ENCODE measurements at places on chromosomes 12 and 14.

DNA sequence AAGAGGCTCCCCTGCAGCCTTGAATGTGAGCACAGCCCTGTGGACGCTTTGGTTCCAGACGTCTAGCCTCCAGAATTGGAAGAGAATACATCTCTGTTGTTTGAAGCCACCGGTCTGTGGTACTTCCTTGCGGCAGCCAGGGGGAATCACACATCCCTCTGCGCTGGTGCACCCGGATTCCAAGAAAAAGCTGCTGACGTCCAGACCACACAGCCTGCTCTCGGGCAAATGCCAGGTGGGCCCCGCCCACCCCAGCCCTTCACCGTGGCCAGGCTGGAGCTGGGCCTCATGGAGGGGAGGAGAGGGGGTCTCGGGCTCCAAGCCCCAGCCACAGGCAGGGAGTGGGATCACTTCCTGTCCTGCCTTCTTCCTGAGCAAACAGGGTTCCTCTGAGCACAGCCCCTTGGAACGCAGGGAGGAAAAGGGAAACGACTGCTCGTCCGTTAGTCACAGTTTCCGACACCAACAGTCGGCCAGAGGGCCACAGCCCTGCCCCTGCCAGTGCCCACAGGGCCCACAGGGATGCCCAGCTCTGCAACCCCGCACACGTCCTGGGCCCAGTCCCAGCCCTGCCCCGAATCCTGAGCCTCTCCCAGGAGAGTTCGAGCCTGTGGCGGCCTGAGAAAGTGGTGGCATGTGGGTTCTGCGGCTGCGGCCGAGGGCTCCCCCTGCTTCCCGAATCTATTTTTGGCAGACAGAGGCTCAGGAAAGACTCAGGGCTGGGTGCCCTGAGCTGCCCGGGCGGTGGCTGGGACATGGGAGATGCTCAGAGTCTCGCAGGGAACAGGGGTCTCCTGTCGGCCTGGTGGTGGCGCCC is 85.3 kb downstream of the RFLNA start:
- no peak for DNase-seq

DNA sequence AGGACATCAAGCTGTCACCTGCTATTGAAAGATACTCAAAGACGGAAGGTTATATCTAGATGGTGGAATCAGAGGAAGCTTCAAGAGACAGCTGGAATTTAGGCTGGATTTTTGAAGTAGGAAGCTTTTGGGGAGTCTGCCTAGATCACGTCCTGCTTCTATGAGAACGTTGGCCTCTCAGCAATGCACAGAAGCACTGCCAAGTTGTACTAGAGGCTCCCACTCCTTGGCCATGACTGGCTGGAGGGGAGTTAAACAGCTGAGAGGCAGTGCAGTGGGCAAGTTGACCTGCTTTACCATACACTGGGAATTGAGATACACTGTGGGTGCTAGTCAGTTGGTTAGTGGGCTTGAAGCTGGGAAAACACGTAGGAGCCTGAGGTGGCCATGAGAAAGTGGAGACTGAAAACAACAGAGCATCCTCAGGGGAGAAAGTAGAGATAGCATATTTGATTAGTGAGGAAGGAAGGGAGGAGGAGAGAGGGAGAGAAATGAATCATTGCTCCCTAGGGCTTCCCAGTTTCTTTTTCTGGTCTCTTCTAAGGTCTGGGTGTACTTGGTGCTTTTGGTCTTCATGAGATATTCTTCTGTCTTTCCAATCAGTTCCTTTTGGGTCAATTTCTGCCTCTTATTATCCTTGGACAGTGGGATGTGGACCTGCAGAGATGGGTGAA is 110.8 kb downstream of the EMP1 start:
- DNase-seq = no peak

- no peak for DNase-seq
Observed at GRCh38 chr12:50043854-50044253, 13.5 kb upstream of the ASIC1 start.

GRCh38 chr12:88623777-88624548 is 43.7 kb upstream of the KITLG start:
- DNase-seq = no peak

DNA sequence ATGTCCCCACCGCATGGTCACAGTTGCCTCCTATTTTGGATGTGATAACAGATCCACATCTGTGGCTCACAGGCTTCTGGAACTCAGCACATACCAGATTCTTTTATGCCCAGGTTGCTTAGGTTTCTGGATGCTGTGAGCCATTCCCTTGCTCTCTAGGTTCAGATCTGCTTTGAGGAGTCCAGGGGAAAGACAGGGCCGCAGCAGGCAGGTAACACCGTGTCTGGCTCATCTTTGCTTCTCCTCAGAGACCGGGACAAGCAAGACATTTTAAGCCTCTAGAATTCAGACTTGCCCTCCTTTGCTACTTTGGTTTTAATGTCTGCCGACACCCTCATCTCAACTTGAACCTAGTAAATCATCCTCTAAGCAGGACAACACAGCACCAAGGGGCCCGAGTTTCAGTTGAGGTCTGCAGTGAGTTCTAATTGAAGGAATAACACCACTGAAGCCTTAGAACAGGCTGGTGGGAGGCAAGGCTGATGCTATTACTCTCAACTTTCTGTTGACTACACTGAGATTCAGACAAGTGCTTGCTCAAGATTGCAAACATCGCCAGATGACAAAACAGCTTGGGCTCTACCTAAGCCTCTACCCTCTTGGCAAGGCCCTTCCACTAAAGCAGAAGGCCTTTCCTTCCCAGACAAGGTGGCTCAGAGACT is 55.3 kb downstream of the MDM2 start:
- DNase-seq = no peak

Measured in T-helper 1 cell (primary cell).